Jurkat, Clone E6-1 (cell line): ENCODE measurements at places on chromosomes 4 and X.
A peak's percentile ranks its signal among the peaks of the same experiment; 100 is the strongest.

- no peak for DNase-seq
These were observed 29.3 kb upstream of the GPR101 start for GRCh38 chrX:137062915-137063617.

DNA sequence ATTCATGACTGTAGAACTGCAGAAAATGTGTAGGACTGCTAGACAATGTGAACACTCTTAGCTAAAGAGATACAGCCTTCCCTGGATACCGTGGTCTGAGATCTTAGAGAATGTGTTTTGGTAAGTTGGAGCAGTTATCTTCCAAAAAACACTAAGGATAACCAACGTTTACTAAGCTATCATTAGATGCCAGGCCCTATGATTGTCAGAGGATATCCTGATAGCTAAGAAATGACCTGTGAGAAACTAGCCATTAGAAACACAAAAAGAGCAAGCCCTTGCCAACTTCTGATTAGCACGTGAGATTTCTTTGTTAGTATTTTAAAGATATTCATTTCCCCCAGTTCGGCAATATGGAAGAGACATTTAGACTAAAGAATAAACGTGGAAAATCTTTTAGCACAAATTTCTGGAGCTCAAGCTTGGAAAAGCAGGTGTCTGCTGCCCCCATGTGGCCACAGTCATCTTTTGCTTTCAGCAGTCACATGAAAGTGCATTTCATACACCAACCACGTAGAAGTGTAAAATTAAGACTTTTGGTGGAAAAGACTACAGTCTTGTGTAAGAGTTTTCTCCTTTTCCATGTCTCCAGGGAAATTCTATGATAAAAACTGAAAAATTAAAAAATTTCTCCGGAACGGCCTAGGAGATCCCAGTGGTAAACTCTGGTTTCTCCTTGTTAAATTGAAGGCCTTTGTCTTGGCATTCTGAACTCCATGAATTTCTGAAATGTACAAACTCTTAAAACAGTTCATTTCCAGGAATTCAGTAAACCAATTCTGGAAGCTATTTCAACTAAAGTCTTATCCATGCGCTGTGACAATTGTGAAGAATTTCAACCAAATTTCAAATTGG is 136.4 kb downstream of the ZNF674 start:
- DNase-seq: peak; percentile 55

DNA sequence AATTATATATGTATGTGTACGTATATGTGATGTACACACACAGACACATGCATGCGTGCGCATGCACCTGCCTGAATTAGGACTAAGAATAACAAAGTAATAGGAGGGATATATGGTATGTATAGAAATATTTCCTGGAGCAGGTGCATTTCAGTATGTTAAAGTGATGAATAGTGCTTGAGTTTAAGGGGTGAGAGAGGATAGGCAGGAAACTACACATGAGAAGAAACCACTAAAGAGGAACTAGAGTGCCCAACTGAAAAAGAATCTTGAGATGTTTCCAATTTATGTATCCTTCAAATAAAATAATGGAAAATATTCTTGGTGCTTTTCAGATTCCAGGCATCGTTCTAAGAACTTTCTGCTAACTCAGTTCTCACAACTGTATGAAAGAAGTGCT is 52.6 kb upstream of the UNC5C start:
- no peak for DNase-seq

DNA sequence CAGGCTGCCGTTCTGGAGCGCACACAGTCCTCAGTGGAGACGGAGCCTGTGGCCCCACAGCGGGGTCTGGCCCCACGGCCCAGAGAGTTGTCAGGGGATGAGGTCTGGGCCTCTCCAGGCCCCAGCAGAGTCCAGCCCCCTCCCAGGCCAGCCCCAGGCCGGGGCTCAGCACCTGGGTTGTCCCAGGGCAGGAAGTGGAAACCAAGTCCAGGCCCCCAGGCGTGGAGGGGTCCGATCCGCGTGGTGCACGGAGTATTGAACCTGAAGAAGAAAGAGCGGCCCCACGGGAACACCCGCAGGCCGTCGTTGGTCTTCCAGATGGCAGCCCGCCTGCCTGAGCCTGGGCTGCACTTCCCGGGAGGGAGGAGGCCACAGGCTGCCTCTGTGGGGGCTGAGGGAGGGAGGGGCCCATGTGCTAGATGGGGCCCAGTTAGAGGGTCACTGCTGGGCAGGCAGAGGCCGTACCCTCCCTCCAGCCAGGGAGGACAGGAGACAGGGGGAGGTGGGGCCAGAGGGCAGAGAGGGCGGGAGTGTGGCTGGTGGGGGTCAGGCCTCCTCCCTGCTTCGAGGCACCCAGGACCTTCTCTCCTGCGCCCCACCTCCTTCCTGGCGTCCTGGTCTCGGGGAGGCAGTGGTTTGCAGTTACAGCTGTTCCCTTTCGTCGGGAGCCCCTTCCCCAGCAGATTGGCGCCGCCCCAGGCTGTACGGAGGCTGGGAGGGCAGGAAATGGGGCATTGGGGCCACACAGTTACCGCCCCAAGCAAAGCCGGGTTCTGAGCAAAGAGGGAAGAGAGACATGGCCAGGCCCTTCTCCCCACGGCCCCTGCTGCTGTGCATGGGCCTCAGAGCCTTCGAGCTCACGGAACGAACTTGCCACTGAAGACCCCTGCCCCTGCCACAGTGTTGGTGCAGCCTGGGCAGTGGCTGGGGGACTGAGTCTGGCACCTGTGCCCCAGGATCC is 8.1 kb downstream of the HGFAC start:
- no peak for DNase-seq

DNA sequence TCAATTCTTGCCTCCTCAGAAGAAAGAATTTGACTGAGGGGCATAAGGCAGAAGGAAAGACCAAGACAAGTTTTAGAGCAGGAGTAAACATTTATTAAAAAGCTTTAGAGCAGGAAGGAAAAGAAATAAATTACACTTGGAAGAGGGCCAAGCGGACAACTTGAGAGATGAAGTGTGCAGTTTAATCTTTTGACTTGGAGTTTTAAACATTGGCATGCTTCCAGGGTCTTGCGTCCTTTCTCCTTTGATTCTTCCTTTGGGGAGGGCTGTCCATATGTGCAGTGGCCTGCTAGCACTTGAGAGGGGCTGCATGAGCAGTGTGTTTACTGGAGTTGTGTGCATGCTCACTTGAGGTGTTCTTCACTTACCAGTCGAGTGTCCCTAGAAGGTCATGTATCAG is 275.8 kb upstream of the IL1RAPL1 start:
- DNase-seq: no peak

DNA sequence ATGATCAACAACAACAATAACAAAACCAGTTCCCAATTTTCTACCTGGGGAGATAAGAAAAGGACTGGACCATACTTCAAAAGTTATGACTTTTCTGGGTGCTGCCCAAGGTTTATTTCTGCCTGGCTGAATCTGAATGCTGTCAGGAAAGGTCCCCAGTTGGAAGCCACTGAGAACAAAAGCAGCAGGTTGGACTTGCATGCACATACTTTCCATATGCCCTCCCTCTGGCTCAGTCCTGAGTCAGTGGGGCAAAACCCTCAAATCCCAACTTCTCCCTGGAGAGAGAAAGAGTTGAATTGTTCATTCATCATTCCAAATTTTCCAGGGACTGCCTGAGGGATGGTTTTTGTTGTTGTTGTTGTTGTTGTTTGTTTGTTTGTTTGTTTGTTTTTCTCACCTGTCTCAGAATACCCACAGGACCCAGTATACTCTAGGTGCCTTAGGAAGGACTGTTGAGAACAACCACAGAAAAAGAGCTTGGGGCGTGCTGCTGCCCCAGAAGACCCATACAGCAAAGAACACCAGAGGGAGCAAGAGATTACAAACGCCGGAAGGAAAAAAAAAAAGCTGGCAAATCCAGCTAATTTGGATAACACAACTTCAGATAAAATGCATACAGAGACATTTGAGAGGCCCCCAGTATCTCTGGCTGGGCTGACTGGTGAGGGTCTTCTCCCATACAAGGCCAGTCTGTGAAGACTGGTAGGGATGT is 138.9 kb upstream of the INPP4B start:
- DNase-seq: no peak

- DNase-seq: no peak
These were observed 517.0 kb downstream of the ZIC3 start for GRCh38 chrX:138082896-138083295.

- no peak for DNase-seq
These were observed 487.9 kb downstream of the C4orf33 start for GRCh38 chr4:129583868-129584267.

DNA sequence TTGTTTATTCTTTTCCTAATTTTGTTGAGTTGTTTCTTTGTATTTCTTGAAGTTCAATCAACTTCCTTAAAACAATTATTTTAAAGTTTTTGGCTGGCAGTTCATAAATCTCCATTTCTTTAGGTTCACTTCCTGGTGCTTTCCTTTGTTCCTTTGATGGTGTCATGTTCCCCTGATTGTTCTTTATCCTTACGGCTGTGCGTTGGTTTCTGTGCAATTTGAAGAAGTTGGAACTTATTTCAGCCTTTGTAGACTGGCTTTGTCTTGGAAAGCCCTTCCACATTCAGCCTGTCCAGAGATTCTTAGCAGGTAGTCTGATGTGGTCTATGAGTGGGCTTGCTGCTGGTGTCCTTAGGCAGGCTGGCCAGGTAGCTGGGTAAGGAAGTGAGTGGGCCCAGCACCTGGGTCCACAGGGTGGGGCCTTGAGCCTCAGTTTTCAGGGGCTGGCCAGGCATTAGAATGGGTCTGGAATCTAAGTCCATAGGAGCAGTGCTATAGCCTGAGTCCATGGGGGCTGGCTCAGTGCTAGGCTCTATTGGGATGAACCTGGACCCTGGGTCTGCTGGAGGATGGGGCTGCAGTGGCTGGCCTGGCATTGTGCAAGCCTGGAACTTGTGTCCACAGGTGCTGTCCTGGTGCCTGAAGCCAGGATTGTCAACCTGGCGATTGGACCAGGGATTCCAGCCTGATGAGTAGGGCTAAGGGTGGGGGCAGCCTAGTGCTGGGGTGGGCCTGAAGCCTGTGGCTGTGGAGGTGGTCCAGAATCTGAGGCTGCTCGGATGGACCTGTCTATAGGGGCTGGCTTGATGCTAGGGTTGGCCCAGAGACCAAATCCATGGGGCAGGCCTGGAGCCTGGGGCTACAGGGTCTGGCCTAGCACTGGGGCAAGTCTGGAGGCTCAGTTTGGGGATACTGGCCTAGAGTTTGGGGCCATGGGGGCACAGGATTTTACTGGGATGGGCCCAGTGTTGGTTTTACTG is 152.4 kb downstream of the STAG2 start:
- no peak for DNase-seq

GRCh38 chr4:140151699-140152012 is 2.3 kb downstream of the MAML3 start:
- peak; percentile 72 for DNase-seq

- DNase-seq: no peak
These were observed 14.1 kb upstream of the TCEANC start for GRCh38 chrX:13638826-13639225.

GRCh38 chr4:5409972-5410618 is 298.3 kb downstream of the EVC2 start:
- no peak for DNase-seq

DNA sequence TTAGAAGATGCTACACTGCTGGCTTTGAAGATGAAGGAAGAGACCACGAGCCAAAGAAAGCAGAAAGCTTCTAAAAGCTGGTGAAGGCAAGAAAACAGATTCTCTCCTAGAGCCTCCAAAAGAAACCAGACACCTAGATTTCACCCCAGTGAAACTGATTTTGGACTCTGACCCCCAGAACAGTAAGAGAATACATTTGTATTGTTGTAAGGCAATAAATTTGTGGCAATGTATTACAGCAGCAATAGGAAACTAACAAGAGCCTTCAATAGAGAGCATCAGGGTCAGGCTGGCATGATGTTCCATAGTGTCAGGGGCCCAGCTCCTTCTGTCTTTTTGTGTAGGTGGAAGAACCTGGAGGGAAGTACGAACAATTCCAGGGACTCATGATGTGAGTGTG is 6.0 kb upstream of the TEC start:
- DNase-seq: no peak

DNA sequence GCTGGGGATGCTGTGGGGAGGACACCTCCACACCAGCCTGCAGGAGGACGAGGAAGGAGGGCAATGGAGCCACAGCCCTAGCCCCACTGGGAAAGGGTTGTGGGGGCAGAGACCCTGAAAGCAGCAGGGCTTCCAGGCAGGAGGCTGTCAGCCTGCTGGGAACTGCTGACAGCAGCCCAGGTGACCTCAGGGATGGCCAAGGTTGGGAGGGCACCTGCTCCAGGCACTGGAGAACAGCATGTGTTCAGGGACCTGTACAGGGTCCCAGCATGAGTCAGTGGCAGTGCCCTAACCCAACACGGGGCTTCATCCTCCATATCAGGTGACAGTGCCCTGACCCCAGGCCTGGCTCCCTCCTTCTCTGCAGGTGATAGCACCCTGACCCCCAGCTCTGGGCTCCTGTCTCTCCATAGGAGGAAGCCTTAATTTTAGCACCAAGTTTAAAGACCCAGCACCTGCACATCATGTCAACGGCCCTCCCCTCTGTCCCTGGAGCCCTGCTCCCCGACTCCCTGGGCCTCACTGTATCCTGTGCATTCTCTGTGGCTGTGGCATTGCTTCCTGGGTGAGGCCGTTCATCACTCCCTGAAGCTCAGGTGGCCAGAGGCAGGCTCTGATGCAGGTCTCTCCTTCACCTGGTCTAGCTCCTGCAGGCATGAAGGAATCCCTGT is 66.3 kb downstream of the CRMP1 start:
- no peak for DNase-seq

DNA sequence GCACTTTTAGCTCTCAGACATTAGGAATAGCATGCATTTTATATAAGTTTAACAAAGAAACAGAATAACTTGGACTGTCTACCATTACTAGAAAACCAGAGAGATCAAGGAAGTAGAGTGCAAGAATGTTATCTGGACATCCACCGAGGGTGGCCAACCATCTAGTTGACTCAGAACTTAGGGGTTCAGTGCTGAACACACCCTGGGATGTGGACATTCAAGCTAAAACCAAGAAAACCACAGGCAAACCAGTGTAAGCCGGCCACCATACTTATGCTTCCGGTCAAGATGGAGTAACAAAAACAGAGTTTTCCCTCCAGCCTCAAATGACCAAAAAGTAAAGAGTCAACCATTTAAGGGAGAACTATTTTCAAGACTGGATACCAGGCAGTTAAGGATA is 181.4 kb upstream of the MXRA5 start:
- DNase-seq: no peak

DNA sequence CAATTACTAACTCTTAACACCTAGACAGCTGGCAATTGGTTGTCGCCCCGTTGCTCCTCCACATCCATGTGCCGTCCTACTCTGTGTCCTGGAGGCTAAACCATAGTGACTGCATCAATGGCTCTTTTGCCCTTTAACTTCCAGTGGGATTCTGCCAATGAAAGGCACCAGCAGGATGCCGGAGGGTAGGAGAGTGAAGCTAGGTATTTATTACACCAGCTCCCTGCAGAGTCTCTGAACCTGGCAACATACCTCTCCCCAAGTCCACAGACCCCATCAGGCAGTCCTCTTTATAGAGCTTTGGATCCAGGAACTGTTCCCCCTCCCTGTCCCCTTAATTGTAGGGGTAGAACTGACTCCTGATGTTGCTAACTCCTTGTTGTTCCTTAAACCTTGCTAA is 426.8 kb downstream of the HNRNPD start:
- no peak for DNase-seq

- DNase-seq: no peak
These were observed 10.1 kb downstream of the STK26 start for GRCh38 chrX:132033166-132033565.
